ENCODE measurements at places on chromosomes 4 and X.

- no peak for DNase-seq
These were observed 50.9 kb downstream of the TSC22D3 start for GRCh38 chrX:107724653-107725052.

DNA sequence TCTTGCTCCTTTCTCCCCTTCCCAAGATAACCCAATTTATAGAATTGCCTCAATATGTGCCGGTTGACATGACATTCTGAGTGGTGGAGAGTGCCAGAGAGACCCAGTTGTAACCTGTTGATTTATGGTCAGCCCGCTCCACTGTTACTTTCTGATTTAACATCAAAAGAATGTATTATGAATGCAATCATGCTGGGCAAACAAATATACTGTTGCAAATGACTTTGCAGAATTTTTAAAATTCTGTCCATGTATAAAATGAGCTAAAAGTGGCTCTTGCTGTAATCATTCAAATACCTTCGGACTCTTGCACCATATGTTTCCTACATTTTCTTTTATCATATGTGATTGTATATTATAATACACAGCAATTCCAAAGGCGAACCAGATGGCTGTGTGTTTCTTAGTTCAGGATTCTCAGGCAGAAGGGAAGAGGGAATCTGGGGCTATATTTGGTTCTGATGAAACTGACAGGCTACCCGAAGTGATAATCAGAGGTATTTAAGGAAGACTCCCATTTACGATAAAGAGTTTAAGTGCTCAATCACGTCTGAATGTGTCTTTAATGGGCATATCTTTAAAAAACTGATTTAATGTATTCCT lies 131.7 kb downstream of the CLCN4 start:
- no peak for DNase-seq

DNA sequence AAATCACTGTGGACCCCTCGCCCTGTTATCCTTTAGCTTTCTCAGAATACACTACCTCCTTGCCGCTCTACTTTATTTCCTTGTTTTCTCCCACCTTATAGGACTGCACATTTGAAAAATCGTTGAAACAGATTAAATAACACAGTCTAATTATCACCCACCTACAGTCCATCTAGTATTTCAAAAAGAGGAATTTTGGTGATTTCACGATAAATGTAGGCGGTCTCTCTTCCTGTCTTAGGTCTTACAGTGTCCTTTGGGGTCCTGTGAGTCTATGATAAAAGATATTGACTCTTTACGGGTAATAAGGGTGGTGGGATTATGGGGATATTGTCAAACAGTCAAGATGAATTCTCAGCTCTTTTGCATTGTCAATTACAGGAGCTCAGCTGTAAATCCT lies 2.4 kb upstream of the TBL1X start:
- DNase-seq: no peak

- no peak for DNase-seq
These were observed 331.3 kb downstream of the GRXCR1 start for GRCh38 chr4:43223820-43224219.

DNA sequence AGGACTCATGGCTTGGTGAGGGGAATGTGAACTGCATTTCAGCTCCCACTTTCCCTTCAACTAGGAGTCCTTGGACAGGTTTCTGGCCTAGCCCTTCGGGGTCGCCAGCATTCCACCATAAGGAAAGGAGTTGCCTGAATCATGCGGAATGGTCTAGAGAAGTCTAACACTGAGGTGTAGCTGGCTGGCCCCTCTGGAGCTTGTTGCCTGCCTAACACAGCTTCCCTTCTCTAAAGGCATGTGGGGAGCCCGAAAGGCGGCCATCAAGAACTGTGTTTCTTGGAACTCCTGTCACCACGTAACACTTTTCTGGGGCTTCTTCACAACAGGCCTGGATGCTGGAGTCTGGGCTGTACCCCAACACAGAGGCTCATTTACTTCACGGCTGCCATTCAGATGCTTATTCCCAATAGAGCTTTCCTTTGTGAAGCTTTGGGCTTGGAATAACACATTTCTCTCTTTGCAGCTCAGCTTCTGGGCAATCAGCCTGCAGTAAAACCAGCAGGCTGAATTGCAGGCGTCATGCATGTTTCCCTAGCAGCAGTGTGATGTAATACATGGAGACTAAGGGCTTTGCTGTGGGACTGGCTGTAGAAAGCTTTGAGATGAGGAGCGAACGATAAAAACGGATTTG lies 5.4 kb downstream of the GABRQ start:
- DNase-seq: peak; percentile 9

DNA sequence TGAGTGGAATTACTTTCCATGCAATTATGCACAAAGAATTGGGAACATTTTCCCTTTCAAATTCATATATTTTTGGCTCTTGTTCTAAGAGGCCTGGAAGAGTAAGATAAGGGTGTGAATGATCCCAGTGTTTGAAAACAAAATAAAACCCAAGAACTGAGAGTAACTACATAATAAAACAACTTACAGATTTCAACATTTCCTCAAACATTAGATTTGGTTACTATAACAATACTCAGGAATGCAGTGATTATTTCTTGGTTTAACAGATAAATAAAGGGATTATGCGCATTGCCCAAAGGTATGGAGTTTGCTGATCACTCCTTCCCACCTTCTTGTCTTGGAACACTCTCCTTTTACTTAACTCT lies 292.5 kb downstream of the CAMK2D start:
- DNase-seq: no peak

DNA sequence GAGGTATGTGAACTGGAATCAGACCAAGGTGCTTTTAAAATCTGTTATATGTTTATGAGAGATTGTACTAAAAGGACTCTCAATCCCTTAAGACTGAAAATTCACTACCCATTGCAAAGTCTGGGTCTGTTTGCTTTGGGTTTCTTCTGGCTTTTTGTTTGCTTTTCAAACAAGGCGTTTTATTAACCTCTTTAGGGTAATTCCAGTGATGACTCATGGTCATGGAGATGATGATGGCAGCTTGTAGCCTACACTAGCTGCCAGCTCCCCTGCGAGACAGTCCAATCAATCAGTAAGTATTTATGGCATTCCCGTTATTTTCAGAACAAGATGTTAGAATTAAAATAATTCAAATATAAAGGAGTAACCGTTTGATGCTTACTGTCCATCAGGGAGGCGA lies 643.8 kb upstream of the FTHL17 start:
- no peak for DNase-seq

DNA sequence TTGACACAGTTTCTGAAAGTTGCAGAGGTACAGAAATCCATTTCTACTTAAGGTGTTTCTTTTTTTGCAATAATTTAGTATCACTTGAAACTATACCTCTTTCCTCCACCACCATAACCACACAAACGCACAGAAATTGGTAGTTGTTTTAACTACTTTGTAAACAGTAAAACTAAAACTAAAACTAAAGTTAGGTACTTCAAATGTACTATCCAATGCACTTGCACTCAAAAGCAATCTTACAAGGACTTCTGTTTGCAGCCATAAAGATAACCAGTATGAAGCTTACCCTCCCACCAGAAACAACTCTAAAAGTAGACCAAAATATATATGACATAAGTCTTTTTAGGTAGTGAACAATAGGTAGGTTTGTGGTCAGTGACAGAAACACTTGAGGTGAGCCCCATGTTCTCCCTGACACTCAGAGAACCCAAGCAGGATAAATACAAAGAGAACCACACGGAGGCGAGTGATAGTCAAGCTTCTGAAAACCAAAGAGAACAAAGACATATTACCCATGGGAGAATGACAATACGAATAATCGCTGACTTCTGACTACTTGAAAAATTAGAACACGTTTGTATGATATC lies 72.2 kb upstream of the VBP1 start:
- DNase-seq: no peak

DNA sequence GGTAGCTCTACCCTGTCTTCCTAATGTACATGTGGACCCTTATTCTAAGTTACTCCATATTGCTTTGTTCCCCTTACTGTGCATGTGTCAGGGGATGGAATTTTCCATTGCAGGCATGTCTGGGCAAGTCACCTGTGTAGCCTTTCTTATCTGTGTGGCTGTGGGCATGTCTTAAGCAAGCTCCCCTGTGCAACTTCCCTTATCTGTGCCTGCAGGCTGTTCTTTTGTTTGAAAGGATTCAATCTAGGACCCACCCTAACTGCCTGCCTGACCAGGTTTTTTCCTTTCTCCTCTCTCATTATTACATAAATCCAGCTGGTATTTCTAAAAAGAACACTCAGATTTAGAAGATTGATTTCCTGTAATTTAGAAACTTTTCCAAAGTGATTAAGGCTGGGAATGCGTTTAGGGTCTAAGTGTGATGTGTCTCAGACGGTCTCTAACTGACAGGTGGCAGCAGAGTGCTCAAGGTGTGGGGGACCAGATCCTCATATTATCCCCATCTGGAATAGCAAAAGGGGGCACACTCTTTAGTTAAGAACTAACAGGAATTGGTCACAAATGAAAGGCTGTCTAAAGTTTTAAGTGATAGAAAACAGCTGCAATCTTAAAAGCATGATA lies 198.9 kb upstream of the PPP1R2C start:
- no peak for DNase-seq

DNA sequence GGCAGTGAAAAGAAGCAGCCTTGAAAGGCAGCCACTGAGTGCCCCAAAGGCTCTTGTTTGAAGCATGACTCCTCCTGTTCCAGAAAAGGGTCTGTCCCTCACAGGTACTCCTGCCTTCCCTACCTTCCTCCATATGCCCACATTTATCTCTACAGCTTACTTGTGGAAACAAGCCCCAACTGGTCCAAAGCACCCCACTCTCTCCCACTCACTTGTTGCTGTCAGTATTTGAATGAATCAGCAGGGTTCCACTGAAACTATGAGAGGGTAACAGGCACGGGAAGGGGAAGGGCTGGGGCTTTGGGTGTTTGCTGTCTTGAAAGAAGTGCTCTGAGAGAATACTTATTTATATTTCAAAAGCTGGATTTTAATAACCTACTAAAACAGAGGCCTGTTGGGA lies 34.9 kb downstream of the GPR143 start:
- no peak for DNase-seq

GRCh38 chrX:71515038-71515396 lies 17.9 kb upstream of the OGT start:
- DNase-seq: no peak

- no peak for DNase-seq
These were observed 590 bp upstream of the NAF1 start for GRCh38 chr4:163167333-163167626.

GRCh38 chr4:30434656-30435055 lies 285.5 kb upstream of the PCDH7 start:
- DNase-seq: no peak

DNA sequence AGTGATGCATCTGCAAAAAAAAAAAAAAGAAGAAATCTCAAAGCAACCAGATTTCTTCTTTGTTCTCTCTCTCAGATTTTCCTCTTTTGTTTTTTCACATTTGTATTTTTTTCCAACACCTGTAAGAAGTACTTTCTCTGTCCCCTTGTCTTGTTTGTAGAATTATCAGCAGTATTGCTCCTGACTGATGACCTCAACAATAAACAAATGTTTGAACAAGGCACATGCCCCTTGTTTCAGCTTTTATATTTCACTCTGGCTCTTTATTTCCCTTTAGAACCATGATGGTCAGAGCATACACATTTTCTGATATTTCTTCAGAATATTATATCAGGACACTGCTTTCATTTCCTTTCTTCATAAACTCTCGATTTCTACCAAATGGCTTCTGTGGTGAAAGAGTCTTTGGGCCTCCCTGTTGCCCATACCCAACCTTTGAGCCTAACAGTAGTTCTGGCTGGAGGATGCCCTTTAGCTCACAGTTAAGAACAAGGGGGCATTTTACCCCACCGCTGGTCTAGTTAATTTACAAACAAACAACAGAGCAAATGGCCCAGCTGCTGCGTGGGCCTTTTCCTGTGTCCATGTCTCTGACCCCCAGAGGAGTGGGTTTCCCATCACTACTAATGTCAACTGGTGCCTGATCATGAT lies 142.5 kb upstream of the SMAD1 start:
- DNase-seq: no peak

- DNase-seq: no peak
These were observed 152.1 kb upstream of the VCX start for GRCh38 chrX:7690842-7691241.

- DNase-seq: no peak
These were observed 60.9 kb downstream of the ANAPC4 start for GRCh38 chr4:25437926-25438325.

DNA sequence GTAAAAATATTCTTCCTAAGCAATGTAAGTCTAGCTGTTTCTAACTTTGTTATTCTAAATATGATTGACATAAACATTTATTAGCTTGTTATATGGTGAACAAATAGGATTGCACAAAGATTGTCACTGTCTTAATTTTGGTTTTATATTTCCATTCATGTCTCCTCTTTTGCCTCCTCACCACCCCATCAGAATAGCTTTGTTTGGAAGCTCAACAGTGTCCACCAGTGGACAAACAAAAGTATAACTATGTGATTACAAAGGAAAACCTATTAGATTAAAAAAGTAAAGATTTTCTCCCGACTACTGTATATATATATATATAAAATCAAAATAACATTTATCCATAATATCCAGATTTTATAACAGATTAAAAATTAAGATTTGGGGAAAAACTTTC lies 468.2 kb downstream of the ZIC3 start:
- no peak for DNase-seq

DNA sequence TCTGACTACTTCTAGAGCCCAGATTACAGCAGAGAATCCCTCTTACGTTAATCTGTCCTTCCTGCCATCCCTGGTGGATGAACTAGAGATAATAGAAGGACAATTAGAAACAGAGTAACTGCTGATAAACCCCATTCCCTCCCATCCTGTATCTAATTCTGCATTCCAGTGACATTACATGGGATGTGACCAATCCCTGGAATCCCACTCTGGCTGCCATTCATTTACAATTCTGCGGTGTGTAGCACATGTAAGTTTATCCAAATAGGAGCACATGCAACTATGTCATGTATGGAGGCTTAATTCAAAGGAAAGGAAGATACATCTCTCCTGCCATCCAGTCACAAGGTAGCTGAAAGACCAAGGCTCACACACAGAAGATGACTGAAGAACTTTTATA lies 339.5 kb downstream of the GPAT3 start:
- no peak for DNase-seq

DNA sequence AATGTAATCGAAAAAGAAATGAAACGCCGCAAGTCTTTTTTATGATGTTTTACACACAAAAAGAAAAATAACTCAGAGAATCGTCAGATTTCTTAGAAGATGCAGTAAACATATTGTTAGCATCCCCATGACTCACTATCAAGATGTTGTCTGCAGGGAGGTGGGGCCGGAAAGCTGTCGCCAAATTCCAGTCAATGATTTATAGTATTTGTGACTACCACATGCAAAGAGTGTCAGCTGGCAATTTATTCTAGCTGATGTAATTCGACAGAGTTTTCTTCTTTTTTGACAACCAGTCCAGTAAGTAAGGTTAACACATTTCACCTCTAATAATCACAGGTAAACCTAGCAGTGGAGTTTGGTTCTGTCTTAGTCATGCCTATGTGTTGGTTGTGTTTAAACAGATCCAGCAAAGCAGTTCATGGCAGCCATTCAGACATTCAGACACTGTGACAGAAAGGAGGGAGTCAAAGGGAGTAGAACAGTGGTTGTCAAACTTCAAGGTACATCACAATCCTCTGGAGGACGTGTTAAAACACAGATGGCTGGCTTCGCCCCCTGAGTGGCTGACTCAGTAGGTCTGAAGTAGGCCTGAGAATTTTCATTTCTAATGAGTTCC lies 19.8 kb upstream of the PPP1R2C start:
- DNase-seq: no peak

- no peak for DNase-seq
These were observed 83.0 kb upstream of the ADRA2C start for GRCh38 chr4:3683077-3683743.
